ENCODE measurements at places on chromosomes 6 and 20.

- no peak for DNase-seq
Measured at GRCh38 chr6:29521006-29521680, 33.4 kb upstream of the MAS1L start.

DNA sequence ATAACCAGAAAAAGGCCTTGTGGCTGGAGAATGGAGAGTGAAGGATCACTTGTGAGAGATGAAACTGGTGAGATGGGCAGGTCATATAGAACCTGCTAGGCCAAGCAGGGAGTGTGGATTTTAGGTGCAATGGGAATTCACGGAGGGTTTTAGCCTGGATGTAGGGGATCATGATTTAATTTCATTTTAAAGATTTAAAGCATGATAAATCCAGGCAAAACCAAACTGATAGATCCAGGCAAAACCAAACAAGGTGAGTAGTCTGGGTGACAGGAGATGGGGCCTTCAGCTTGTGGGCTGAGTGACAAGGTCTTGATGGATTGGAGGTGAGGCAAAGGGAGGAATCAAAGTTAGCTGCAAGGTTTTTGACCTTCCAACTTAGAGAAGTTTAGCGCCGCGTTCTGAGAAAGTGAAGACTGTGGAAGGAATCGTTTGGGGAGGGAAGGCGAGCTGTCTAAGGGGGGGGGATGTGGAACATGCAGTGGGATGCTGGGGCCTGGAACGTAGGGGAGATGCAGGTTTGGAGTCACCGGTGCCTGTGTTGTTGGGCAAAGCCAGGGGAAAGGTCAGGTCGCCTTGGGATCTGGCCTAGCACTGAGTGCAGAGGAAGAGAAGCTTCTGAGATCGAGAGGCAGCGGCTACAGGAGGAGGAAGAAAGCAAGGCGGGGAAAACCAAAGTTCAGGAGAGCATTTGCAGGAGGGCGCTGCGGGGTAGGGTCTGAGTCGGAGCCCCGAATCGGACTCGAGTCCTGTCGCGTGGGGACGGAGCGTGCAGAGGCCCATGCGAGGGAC is 1.3 kb upstream of the PLCG1 start:
- DNase-seq, result no peak

DNA sequence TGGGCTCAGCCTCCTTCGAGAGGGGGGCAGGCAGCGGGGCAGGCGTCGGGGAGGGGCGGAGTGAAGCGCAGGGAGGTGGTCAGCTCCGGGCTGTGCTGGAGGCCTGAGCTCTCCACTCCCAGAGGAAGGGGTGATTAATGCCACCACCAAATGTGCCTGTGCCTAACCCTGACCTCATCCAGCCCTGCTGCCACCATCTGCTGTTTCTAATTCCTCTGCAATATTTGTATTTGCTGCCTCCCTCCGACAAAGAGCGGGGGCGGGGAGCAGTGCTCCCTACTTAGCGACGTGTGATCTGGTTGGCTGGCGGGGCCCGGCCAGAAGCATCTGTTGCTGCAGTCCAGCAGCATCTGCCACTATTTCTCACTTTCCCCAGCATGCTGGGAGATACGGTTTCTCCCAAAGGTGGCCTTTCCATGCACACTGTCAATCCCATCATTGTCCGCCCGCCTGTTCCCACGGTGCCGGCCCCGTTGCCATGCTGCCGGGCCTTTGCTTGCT is 47.0 kb downstream of the DLL1 start:
- no peak for DNase-seq

DNA sequence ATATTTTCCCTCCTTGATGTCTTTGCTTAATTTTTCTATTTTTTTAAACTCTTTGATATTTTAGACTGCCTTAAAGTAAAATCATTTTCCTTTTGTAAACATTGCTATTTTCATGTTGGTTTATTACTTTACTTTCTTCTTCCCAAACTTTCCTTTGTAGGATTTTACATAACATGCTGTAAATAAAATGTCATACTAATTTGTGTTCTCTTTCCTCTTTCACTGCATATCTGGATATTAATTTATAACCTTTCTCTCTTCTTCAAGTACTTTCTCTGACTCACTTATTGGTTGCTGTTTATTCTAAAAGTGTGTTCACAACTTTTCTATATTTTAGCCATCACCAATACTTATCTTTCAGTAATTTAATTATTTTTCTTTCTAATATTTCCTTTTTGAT is 9.3 kb upstream of the POM121L2 start:
- DNase-seq, result no peak

GRCh38 chr20:11894062-11894461 is 23.6 kb upstream of the BTBD3 start:
- DNase-seq, result no peak

DNA sequence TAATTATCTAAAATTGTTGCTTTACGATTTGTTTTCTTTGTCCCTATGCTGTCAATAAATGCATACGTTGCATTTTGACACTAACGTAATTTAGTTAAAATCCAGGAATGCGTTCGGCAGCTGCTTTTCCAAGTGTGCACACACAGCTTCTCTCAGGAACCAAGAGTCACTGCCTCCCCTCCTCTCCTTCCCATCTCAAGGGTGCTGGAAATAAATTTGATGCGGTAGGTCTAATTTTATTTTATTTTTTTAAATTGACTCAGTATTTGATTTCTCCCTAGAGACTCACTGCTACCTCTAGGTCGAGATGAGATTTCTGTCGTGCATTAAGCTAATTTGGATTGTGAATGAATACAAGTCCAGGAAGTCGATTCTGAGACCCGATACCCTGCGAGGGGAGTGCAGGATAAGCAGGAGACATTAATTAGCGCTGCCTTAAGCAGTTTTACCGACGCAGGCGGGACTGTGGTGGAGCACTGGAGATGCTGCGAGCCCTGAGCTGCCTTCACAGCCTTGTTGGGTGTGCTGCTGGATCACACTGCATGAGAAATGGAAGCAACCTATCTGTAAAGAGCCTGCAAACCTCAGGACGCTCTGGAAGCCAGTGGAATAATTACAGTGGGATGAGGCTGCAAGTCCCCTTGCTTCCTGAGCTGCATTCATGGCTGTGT is 381.2 kb downstream of the C6orf118 start:
- DNase-seq, result no peak

GRCh38 chr6:46419576-46420002 is 71.7 kb downstream of the RCAN2 start:
- peak; percentile 75 for DNase-seq

DNA sequence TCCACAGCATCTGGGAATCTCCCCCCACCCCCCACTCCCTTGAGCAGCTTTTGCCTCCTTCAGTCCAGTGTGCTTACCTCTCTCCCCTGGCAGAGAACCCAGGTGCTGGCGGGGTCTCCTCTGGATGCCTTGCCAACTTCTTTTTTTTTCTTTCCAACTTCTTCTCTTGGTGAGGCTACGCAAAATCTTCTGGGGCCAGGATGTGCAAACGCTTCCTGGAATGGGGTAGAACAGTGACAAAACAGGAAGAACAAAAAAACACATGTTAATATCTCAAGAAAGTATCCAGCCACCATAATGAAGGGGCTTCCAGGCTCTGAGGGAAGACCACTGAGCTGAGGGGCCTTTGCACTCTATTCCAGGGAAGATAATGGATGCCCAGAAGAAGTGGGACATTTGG is 53.9 kb upstream of the DDR1 start:
- no peak for DNase-seq

DNA sequence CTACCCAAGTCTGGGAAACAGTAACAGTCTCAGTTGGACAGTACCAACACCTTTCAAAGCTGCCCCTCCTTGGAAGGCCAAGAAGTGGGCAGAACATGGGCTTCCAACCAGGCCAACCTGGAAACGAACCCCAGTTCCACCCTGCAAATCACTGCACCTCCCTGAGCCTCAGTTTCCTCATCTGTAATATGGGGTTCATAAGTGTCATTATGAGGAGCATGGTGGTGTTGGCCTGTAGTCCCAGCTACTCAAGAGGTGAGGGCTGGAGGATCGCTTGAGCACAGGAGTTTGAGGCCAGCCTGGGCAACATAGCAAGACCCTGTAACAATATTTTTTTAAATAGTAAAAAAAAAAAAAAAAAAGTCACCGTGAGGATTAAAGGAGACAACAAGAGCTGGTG is 34.5 kb downstream of the C20orf203 start:
- DNase-seq, result no peak

DNA sequence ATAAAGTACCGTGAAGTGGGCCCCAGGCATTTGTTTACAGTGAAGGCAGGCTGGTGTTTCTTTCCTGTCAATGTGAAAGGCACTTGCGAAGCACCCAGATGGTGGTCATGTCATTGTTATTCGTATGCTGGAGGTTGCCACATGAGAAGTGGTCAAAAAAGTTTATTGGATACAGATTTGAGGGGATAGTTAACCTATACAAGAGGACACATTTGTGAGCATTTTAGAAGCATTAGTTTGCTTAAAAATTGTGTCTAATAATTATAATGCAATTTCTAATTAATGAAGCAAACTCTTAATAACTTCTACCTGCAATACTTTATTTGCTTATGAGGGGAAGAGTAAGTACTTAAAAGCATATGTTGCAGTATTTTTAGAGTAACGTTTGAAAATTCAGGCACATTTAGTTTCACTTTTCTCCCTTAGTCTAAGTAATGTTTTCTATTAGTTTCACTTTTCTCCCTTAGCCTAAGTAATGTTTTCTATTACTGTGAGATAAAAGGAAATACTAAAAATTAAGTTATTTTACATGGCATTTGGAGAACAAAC is 120.7 kb upstream of the CLDN20 start:
- no peak for DNase-seq

DNA sequence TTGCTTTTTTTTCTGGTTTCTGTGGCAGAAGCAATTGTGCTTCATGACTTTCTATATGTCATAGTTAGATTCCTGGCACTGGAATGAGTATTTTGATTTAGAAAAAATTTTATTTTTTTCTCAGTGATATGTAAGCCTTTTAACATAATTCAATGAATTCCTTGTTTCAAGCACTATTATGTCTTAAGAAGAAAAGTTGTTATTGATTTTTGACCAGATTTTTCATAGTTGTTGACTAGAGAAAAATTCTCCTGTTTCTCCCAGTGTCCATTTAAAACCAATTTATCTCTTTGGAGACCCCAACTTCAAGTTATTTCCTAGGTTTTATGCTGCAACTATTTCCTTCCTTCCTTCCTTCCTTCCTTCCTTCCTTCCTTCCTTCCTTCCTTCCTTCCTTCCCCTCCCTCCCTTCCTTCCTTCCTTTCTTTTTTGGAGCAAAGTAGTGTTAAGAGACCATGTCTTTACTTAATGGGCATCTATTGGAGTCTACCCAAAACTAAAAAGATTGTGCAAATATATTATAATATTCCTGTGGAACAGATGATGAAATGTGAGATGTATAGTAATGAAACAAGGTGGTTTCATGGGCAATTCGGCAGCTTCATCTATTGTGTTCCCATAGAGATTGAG is 346.9 kb downstream of the RNF144B start:
- no peak for DNase-seq

- DNase-seq, result no peak
Measured at GRCh38 chr6:158011980-158012566, 30.4 kb downstream of the SYNJ2 start.

GRCh38 chr6:161001421-161001820 is 9.9 kb downstream of the MAP3K4 start:
- DNase-seq, result no peak

- peak; percentile 35 for DNase-seq
Measured at GRCh38 chr6:7992002-7992815, 72.0 kb downstream of the BLOC1S5 start.

DNA sequence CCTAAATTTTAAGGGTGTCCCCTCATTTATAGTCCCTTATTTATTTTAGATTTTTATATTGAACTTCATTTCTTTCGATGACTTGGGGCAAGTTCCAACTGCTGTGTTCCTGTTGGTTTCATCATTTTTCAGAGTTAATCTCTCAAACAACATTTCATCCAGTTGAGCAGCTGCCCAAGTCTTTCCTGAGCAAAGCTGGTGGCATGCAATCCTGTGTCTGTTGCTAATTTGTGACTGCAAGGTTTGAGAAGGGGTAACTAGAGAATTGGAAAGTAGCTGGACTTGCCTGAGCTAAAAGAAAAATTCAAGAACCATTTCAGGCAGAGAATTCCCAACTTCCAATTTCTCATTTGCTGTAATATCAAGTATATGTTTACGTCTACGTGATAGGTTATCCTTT is 881.5 kb upstream of the SLC35B3 start:
- DNase-seq, result peak; percentile 5

- peak; percentile 96 for DNase-seq
Measured at GRCh38 chr6:149454346-149454848, 30.4 kb downstream of the ZC3H12D start.

DNA sequence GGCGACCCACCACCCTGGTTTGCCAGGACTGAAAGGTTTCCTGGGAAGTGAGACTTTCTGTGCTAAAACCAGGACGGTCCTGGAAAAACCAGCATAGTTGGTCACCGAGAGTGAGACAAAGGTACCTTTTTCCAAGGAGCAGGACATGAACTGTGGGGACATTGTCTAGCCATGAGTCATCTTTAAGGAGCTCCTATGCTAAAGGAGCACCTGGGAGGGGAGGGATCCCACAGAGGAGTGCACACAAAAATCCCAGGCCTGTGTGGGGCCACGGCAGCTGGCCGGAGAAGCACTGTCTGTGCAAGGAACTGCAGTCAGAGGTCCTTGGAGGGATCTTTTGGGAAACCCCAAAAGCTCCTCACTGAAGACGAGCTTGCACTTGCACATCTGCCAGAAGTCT is 109.1 kb upstream of the PLEKHG1 start:
- DNase-seq, result no peak

GRCh38 chr6:137389150-137389704 is 105.0 kb downstream of the OLIG3 start:
- DNase-seq, result no peak

- no peak for DNase-seq
Measured at GRCh38 chr6:85561750-85562357, 31.8 kb downstream of the SNX14 start.
